ENCODE measurements at places on chromosomes 16 and 17. TPM values are rescaled to one million over a fixed set of nuclear protein-coding genes. Genes with fewer than 3 reads are reported as not detected.

The LRRC46 gene
- 0.21 TPM for total RNA-seq

The PYY gene
- 258 TPM for total RNA-seq

The KCNJ18 gene
- not detected for total RNA-seq

- H3K36me3 ChIP-seq, result no peaks in the 10 kb centered on the region
- DNase-seq, result no peak
- H3K4me1 ChIP-seq, result no peaks in the 10 kb centered on the region
Measured at GRCh38 chr16:13906168-13907089, 13.5 kb upstream of the ERCC4 start.

DNA sequence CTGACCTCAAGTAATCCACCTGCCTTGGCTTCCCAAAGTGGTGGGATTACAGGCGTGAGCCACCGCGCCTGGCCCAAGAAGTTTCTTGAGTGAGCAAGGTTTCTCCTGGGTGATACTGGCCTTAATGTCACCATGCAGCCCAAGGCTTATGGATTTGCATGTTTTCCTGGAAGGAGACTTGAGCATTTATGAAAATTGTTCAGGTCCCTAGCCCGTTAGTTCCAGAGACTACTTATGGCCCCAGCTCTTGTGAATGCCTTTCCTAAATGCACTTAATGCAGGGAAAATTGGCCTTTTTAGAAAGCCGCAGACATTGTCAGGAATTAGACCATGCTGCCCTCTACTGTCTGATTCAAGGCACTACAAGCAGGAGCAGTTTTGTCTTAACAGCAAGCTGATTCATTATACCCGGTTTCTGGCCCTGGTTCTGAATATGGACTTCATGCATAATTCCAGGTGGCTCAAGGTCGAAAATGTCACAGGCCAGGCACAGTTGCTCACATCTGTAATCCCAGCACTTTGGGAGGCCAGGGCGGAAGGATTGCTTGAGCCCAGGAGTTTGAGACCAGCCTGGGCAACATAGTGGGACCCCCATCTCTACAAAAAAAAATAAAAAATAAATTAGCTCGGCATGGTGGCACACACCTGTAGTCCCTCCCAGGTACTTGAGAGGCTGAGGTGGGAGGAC is 91.3 kb downstream of the SNX29 start:
- H3K36me3 ChIP-seq, result no peaks in the 10 kb centered on the region
- no peak overlapping the region for H3K27ac ChIP-seq
- H3K27me3 ChIP-seq, result no peaks in the 10 kb centered on the region
- no peaks in the 10 kb centered on the region for H3K4me1 ChIP-seq
- H3K4me3 ChIP-seq, result no peak overlapping the region
- peak; percentile 58 for DNase-seq

GRCh38 chr17:21288571-21289017 is 4.1 kb downstream of the MAP2K3 start:
- peak overlapping the region; percentile 26 for H3K4me3 ChIP-seq
- DNase-seq, result no peak
- H3K36me3 ChIP-seq, result no peaks in the 10 kb centered on the region
- peak overlapping the region; percentile 93 for H3K27ac ChIP-seq

GRCh38 chr16:17885659-17886207 is 415.0 kb upstream of the XYLT1 start:
- no peaks in the 10 kb centered on the region for H3K27me3 ChIP-seq
- no peak overlapping the region for H3K27ac ChIP-seq
- no peak overlapping the region for H3K4me3 ChIP-seq
- H3K36me3 ChIP-seq, result no peaks in the 10 kb centered on the region
- no peaks in the 10 kb centered on the region for H3K4me1 ChIP-seq
